ENCODE measurements at places on chromosomes 1 and 21.

GRCh38 chr1:229664133-229664689 is 38.2 kb downstream of the URB2 start:
- no peak for DNase-seq

DNA sequence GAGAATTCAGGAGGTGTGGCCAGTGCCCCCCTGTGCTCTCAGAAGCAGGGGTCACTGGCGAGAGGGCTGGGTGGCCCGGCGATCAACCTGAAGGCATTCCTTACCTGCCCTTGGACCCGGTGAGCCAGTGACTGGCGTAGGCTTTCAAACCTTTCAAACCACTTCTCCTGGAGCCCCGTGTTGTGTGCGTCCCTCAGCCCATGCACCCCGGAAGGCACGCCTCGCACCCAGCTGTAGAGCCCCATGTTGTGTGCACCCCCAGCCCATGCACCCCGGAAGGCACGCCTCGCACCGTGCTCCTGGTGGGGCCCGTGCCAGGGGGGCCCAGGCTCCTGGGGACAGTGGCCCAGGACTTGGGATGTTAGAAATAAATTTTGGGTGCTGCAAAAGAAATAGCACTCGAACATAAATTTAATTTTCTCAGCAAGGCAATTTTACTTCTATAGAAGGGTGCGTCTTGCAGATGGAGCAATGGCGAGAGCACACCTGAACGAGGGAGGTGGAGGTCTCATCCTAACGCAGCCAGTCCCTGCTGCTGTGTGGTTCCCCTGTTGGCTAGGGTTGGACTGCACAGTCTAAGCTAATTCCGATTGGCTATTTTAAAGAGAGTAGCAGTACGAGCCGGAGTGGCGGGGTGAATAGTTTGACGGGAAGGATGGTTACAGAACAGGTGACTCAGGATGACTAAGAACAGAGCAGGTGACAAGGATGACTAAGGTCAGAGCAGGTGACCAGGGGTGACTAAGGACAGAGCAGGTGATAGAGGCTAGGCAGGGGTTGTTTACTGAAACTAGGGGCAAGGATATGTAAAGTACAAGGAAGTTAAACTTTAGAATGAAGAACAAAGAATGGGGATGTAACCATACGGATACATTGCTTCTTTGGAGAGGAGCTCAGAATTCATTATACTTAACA is 47.4 kb downstream of the PRKCZ start:
- DNase-seq, result no peak

DNA sequence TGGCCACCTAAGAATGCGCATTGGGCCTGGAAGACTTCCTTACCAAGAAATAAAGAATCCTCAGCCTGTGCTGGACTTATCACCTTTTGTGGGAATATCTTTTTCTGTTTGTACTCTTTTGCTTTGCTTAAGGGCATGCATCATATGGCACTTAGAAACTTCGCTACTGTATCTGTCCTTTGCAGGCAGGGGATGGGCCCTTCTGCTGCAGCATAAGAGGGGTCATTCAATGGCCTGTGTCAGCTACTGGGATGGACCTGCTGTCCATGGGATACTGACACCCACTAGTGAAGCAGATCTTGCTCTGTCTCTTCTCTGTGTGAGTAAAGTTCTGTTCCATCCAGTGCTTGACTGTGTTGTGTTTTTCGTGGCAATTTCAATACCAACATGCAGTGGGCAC is 239.0 kb upstream of the JUN start:
- no peak for DNase-seq

GRCh38 chr1:199751962-199752687 is 275.4 kb upstream of the NR5A2 start:
- DNase-seq, result no peak

DNA sequence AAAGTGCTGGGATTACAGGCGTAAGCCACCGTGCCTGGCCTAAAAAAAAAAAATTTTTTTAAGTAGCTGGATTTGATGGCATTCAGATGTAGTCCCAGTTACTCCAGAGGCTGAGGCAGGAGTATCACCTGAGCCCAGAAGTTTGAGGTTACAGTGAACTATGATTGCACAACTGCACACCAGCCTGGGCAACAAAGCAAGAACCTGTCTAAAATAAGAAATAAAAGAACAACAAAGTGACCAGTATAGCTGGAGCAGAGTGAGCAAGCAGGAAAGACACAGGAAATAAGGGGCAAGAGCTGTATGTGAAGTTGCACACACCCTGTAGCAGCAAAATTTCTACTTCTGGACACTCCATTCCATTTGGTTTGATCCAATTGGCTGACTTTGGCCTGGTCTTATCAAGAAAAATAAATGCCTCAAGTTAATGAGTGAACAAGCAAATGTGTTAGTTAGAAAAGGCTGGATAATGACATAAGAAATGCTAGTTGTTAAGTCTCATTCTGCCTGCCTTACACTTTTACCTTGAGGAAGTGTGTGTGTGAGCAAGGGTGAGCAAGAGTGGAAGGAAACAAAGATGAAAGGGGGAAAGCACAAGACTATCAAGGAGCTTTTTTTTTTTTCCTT is 7.9 kb downstream of the ATP5IF1 start:
- no peak for DNase-seq

DNA sequence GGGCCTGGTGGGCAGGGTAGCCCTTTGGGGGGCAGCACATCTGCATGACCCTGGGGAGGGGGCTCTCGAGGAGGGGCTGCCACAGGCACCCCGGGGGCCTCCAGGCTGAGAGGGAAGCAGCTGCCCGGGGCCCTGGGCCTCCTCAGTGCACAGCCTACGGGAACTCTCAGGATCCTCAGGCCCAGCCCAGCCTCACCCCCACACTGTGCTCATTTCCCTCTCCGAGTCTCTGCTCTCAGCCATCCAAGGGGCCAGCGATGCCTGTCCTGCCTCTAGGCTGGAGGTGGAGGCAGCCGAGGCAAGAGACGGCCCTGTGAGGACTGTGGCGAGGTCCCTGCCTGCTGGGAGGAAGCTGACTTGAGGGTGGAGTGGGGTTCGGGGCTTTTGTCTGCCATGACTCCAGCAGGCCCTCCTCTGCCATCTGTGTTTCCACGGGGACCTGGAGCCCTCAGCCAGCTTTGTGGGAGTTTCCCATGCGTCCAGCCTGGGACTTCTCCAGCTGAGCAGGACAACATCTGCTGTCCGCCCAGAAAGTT is 7.2 kb upstream of the PLEKHG5 start:
- no peak for DNase-seq

- DNase-seq, result no peak
Measured at GRCh38 chr1:241749041-241749944, 97.2 kb downstream of the WDR64 start.

DNA sequence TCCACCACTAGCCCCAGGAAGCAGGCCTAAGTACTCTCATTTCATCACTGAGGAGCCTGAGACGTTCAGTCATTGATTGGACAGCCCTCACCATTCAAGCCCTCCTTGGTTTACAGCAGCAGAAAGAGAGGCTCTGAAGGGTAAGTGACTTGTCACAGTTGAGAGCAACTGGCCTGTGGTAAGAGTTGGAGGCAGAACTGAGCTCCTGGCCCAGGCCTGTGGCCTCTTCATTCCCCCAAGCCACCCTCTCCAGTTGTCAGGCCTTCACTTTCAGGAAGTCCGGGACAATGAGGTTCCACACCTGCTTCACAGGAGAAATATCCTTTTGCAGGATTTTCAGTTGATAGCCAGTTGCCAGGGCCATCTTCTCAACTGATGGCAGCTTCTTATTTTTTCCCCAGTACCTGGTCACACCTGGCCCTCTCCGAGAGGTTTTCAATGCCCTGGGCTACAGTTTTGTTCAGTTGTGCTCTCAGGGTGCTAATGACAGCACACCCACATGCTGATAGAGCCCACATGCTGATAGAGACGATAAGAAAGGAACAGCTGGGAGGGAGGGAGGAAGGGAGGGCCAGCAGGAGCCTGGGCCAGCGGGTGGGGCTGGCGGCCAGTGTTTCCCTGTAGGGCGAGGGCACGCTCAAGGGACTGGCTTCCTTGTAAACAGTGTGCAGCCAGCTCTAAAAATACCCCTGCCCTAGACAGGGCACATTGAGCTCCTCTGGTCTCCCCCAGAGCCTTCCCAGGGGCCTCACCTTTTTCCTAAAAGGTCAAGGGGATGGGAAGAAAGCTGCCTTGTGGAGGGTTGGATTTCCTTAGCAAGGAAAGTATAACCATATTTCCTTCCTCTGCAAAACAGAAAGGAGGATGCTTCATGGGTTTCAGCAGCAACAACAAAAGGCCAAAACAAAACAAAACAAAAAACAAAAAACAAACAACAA is 112.7 kb upstream of the JUN start:
- DNase-seq, result no peak
